ENCODE measurements at places on chromosomes 2 and 18. TPM values are rescaled to one million over a fixed set of nuclear protein-coding genes. Genes with fewer than 3 reads are reported as not detected.

- H3K36me3 ChIP-seq = peaks cover 3% of the 10 kb centered on the region
- peak; percentile 34 for DNase-seq
- H3K4me3 ChIP-seq = peak overlapping the region; percentile 66
Measured at GRCh38 chr2:222305516-222306392, 7.0 kb upstream of the PAX3 start.

DNA sequence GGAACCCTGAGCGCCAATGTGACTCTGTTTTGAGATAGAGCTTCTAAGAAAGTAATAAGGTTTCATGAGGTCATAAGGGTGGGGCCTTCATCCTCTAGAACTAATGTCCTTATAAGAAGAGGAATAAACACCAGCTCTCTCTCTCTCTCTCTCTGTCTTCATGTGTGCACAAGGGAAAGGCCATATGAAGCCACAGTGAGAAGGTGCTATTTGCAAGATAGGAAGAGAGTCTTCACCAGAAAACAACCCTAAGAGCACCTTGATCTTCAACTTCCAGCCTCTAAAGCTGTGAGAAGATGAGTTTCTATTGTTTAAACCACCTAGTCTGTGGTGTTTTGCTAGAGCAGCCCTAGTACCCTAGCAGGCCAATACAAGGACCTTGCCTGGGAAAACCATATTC is 55.8 kb downstream of the DOCK10 start:
- H3K4me3 ChIP-seq = no peak overlapping the region
- peaks cover 31% of the 10 kb centered on the region for H3K4me1 ChIP-seq
- no peaks in the 10 kb centered on the region for H3K36me3 ChIP-seq
- no peaks in the 10 kb centered on the region for H3K27me3 ChIP-seq

DNA sequence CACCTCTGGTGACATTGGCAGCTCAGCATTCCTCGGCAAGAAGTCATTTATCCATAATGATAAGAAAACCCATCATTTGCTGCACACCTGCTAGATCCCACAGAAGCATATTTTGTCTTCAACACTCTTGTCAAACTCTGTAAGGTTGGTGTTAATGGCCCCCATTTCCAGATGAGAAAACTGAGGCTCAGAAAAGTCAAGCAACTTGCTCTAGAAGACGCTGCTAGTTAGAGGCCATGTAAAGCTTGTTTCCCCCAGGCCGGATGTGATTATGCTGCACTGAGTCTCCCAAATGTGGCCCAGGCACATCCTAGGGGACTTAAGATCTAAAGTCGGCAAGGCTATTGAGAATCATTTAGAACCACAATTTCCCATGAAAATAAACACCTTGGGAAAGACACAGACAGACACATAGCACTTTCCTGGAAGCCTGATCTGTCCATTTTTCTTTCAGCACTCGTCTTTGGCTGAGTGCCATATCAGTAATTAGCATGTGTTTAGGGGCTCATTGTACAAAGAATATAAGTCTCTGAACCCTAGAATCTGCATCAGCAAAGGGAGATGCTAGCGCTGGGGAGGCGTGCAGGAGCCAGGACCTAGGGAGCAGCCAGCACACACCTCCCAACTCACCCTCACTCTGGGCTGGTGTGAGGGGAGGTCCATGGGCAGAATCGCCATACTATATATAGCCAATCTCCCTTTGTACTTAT is 39.3 kb downstream of the C1QL2 start:
- DNase-seq = no peak
- peaks cover 82% of the 10 kb centered on the region for H3K27me3 ChIP-seq
- no peak overlapping the region for H3K4me3 ChIP-seq
- no peaks in the 10 kb centered on the region for H3K36me3 ChIP-seq
- no peak overlapping the region for H3K27ac ChIP-seq

DNA sequence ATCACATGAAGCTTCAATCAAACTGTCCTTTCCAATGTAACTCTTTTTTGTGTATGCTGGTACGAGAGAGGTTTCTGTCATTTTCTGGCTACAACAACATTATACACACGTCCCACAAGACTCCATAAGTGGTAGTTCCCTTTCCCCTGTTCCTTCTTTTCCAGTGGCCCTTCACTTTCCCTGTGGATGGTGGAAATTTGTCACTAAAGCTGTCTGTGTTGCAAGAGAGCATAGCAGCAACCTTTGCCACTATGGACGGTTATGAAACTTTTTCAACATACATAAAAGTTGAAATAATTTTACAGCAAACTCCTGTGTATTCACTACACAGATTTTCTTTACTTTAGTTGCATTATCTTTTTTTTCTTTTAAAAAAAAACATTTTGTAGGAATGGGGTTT is 18.7 kb downstream of the DBI start:
- no peak overlapping the region for H3K4me3 ChIP-seq
- H3K27me3 ChIP-seq = no peaks in the 10 kb centered on the region
- peaks cover 15% of the 10 kb centered on the region for H3K4me1 ChIP-seq
- no peak for DNase-seq
- no peak overlapping the region for H3K27ac ChIP-seq

CERKL gene
- 0.23 TPM for total RNA-seq

EPHA4 gene
- 108 TPM for total RNA-seq

IL18RAP gene
- not detected for total RNA-seq
